T-helper 2 cell treated with Interferon-gamma antibody and Interleukin-4, amounts not matched to agents 5 μg/mL and 100 μg/mL, for 36 hours (primary cell): ENCODE measurements at places on chromosomes 16 and 17.

DNA sequence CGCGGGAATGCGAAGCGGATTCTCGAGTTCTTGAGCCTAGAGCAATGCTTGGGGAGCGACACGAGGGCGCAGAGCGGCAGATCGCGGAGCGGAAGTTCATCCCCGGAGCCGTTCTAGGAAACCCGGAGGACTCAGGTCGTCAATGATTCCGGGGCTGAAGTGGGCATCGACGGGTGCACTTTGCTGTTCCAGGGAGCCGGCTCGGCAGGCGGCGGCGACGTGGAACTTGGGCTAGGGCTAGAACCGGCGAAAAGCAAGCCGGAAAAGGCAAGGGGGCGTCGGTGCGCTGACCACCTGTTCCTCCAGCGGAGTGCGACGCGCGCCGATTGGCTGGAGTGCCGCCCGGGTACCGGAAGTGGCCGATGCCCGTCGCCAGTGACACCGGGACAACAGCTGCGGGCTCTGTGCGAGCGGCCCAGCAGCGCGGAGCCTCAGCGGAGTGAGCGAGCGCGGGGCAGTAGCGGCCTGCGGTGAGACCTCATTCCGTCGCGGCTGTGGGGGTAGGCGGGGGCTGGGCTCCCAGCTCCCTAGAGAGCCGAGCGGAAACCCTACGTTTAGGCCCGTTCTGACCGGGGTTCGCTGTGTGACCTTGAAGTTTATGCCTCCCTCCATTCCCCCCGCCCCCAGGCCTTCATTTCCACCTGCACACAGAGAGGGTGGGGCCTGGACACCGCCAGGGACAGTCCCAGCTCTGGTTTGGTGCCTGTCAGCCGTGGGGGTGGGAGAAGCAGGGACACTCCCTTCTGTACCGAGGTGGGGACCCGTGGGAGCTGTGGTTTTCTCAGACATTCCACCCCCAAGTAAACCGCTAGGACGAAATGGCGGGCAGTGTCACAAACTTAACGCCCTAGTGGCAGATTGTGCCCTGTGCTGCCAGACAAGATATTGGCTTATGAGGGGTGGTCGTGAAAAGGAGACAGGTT, at the start of gene ZFP3:
Gene ZFP3 (plus strand): TSS at position 362 of the 923 bp plus-strand sequence. CDS start 13,038 bp downstream, outside the sequence.
- peak; percentile 82 for DNase-seq

- DNase-seq: no peak
These were observed 566.0 kb upstream of the PSMD7 start for GRCh38 chr16:73730481-73731090.

DNA sequence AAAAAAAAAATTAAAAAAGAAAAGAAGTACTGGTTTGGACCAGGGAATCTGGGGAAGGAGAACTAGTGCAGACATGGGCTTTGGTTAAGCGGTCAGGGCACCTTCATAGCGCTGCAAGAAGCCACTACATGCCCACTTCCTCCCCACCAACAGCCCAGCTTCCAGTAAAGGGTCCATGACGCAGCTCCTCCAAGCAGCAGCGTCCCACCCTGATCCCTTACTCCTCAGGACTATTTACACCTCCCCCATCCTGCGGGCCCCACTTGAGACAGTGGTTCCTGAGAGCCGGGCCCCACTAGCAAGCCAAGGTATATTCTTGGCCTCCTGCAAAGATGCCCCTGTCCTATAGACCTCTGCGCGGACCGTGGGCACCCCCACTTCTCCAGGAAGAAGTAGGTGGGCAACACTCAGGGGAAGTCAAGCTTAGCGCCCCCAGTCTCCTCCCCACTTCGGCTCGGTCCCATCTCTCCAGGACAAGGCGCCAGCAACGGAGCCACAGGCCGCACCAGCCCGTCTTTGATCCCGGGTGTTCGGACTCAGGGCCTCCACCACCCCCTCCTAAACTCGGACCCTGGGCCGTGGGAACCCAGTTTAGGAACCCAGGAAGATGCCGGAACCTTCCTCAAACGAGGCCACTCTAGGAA, 913 bp upstream of the PRR14 start:
- DNase-seq: peak; percentile 19

- DNase-seq: no peak
These were observed 50.7 kb upstream of the ARHGAP44 start for GRCh38 chr17:12738624-12739023.

DNA sequence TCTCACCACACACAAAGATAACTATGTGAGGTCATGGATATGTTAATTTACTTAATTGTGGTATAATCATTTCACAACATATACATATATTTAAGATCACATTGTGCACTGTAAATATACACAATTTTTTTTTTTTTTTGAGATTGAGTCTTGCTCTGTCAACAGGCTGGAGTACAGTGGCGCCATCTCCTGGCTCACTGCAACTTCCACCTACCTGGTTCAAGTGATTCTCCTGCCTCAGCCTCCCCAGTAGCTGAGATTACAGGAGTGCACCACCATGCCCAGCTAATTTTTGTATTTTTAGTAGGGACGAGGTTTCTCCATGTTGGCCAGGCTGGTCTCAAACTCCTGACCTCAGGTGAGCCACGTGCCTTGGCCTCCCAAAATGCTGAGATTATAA, 11.5 kb upstream of the PRSS54 start:
- peak; percentile 10 for DNase-seq

GRCh38 chr16:65119901-65120401, 1.9 kb downstream of the CDH11 start:
- DNase-seq: no peak

- peak; percentile 68 for DNase-seq
These were observed 34.0 kb downstream of the ADGRG5 start for GRCh38 chr16:57576429-57576870.

- no peak for DNase-seq
These were observed 35.6 kb upstream of the CACNG4 start for GRCh38 chr17:66928949-66929348.

GRCh38 chr16:4090351-4090851, 25.8 kb downstream of the ADCY9 start:
- no peak for DNase-seq

- no peak for DNase-seq
These were observed 10.5 kb downstream of the NUFIP2 start for GRCh38 chr17:29283496-29283895.

DNA sequence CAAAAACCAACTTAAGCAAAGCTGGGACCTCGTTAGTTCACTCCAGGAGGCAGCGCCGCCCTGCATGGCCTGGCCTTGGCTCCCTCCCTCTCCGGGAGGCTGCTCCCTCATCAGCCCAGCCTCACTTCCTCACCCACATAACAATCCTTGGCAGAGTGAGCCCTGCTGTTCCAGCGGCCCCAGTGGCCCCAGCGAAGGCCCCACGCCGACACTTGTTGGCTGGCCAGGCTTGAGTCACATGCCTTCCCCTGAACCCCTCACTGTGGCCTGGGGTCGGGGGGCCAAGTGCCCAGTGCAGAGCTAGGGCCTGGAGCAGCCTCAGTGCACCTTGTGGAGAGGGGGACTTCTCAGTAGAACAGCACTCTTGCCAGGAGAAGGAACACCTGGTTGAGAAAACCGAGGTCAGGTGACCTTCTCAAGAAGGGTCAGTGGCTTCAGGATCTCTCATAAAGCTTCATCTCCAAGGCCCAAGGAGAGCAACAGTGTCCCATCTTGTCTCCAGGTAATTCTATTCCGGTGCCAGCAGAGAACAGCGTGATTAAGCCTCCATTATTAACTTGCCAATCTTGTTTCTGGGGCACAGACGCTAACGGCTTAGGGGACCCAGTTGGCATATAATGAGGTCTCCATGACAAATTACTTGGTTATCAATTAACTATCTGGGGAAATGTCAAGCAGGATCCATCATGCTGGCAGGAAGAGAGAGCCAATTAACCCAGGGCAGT, 26.8 kb downstream of the ENDOV start:
- no peak for DNase-seq

DNA sequence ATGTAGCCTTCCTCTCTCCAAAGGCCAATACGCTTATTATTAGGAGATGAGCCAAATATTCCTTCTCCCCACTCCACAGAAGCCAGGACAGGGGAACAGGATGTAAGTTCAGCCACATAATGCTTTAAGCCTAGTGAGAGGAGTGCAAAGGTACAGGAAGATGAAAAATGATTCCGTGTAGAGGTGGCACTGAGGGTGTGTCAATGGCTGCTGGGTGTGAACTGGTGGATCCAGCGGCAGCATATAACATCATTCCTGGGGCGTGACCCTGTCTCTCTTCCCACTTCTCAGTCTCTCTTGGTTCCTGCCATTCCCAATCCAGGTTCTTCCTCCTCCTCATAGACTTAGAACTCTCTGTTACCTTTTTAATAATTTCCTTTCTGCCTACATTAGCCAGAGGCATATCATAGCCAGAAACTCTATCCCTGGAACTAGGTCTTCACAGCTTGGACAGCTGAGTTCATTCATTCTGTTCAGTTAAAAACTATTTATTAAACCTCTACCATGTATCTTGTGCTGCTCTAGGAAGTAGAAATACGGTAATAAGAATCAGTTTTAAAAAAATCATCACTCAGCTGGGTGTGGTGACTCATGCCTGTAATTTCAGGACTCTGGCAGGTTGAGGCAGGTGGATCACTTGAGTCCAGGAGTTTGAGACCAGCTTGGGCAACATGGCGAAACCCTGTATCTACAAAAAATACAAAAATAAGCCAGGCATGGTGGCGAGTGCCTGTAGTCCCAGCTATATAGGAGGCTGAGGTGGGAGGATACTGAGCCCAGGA, 58.0 kb upstream of the FAM20A start:
- DNase-seq: no peak

GRCh38 chr17:55717898-55718735, 4.5 kb downstream of the TMEM100 start:
- DNase-seq: peak; percentile 44

DNA sequence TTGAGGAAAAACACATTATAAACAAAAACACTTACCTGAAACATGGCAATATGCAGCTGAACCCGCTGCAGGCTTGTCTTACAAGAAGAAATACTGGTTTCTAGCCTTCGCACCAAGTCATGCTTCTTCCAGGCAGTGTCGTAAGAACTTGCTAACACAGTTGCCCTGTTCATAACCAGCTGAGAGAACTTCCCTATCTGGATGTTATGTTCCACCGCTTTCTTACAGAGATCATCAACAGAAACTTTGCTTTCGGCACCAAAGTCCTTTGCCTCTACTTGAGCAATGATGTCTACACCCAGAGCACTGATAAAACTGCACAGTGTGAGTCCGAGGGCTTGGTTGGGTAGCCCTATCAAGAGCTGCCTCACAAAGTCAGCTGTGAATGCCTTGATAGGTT, 27.9 kb upstream of the ARL6IP1 start:
- no peak for DNase-seq

GRCh38 chr16:48562475-48562874, 47.5 kb downstream of the N4BP1 start:
- no peak for DNase-seq

DNA sequence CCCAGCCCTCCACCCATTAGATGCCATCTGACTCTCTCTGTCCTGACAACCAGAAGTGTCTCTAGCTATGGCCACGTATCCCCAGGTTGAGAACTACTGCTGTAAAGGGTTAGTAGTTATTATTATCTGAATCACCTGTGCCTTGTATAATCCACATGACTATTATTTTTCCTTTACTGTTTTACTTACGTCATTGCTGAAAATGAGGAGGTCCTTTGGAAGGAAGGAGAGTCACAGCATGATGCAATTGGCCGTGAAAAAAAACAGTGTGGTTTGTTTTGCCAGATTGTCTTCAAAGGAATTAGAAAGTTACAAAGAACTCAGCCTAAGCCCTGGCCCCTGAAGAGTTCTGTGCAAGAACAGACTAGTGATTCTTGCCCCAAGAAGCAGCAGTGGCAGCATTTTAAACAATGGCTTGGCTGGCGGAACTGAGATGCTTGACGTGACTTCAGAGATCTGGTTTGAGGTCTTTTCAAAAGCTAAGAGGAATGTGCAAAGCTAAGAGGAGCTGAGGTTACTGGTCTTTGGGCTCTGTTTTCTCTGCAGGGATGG, 413.3 kb upstream of the EEF2KMT start:
- no peak for DNase-seq

GRCh38 chr17:33910200-33910857, 344.8 kb upstream of the CCL2 start:
- no peak for DNase-seq

DNA sequence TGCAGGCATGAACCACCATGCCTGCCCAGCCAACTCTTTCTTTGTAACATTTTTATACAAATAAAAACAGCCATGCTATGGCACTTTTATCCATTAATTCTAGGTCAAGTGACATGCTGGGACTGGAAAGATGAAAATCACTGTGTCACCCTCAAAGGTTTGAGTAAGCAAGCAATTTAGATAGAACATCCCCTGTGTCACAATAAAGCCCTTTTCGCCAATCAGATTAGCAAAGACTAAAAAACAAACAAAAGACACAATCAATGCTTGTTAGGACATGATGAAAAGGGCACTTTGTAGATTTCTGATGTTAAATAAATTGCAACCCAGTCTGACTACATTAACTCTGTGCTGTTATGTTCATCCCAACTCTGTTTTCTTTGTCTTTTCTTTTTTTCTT, 26.4 kb downstream of the CHP2 start:
- no peak for DNase-seq

DNA sequence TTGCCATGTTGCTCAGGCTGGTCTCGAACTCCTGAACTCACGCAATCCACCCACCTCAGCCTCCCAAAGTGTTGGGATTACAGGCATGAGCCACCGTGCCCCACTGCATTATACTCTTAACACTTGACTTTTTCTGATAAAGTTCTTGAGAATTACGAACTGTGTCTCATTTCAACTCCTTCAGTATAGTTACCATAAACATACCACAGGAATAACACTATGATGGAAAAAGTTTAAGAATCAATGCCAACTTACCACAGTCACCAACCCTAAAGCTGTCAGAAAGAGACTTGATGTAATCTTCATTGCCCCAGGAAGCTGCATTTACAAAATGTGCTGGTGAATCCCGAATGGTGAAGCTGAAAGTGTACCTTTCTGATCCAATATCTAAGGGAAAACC, 10.2 kb downstream of the MEIOB start:
- no peak for DNase-seq

DNA sequence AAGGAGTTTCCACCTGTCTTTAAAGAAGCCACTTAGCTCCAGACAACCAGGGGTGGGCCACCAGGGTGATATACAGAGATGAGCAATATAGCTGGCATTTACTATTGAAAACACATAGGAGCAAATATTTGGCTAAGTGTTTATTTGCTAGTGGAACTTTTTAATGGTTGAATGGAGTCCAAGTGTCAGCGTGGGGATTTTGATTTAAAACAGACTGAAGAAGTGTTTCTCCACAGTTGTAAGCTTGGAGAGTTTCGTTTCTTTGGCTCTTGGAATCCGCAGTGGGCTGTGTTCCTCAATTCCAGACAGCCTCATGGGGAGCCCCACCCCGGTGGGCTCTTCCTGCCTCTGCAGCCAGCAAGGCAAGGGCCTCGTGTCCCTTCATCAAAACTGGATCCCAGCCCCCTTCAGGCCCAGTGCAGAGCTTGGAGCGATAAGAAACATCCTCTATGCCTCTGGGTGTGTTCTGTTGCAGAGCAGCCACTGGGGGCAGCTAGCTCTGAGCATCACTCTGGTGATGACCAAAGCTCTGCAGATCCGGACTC, 36.1 kb downstream of the NOG start:
- DNase-seq: no peak
